PC-3 (cell line): ENCODE measurements at places on chromosomes 1 and 21.

DNA sequence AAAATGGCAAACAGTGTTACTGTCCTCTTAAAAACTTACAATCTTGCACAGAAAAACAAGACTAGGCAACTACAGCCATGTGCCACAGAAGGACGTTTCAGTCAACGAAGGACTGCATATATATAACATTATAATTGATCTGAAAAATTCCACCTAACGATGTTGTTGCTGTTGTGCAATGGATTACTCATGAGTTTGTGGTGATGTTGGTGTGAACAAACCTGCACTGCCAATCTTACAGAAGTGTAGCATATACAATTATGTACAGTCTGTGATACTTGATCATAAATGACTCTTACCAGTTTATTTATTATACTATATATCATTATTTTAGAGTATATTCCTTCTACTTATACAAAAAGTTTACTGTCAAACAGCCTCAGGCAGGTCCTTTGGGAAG is 6.8 kb upstream of the VAMP4 start:
- no peak for DNase-seq

DNA sequence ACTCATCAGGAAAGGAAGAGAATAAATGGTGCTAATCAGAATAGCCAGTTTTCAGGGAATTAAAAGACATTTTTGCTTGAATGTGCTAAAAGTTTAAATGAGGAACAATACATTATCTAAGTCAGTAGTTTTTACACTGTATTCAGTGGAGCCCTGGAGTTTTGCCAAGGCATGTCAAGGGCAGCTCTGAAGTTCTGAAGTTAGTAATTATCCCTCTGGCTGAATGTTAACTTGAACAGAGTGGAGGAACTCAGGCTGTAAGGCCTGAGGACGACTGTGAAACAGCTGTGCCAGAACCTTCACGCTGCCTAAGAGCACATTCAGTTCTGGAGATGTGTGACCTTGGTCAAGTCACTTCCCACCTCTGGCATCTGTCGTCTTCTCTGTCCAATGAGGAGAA is 68.1 kb downstream of the EDEM3 start:
- no peak for DNase-seq

- peak; percentile 74 for DNase-seq
These were observed 25.4 kb upstream of the ALDH4A1 start for GRCh38 chr1:18927654-18928272.

DNA sequence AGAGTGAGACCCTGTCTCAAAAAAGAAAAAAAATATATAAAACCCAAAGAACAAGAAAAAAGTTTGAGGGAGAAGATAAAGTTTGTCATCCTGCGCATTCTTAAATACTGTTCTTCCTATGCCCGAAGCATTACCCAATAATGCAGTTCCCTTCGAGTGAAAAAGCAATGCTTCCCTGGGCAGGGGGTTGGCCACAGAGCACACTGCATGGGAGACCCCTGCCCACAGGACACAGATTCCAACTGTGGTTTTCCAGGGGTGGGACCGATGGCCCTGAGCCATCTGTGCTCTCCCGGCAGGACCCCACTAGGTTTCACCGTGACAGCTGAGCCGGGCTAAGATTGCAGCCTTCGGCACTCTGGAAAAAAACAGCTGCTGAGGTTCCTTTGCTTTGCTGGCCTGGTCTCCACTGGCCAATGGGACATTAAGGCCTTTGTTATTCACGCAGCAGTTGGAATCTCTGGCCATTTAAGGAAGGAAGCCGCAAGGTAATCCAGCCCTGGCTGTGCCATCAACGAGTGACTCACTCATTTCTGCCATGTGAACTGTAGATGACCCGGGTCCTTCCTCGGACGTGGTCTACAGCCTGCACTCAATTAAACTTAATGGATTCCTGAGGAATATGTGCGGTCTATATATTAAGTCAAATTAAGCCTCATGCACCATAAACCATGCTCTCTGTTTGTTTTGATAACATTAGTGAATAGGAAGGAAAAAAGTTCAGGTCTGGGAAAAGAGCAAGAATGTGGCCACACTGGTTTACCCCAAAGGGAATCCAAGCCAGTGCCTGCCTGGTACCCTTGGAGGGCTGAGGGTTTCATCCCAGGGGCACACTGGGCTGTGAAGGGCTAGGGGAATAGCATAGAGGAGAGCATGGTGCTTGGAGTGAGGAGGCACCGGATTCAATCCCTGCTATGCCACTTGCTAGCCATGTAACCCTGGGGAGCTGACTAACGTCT is 163.2 kb downstream of the ZBTB18 start:
- peak; percentile 90 for DNase-seq

DNA sequence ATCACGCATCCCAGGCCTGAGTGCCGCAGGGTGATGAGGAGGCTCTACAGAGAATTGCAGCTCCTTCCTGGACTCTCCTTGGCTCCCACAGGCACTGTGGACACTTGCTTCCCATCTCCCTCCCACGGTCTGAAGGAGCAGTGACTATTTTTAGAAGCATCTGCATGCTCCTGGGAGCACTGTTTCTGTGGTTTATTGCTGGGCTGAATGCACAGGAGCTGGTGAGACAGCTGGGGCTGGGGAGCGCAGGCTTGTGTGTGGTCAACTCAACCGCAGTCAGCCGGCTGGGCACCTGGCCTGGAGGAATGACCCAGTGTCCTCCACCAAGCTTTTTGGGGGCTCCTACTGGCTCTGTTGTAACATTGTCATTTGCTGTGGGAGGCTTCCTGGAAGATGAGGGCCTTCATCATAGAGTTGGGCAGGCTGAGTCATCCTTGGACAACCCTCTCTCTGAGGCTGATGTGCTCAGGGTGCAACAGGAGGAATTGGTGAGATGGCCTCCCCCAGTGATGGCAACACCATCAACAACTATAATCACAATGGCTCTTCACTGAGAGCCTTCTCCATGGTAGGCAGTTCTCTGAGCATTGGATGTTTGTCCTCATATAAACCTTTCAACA is 1.7 kb downstream of the NFASC start:
- DNase-seq, result no peak

- peak; percentile 23 for DNase-seq
These were observed 45.3 kb upstream of the GJB5 start for GRCh38 chr1:34709547-34709946.

GRCh38 chr1:76864383-76864782 is 2.9 kb upstream of the ST6GALNAC5 start:
- no peak for DNase-seq

GRCh38 chr1:87392248-87393192 is 63.8 kb downstream of the LMO4 start:
- DNase-seq, result peak; percentile 89

GRCh38 chr1:153698923-153699714 is 20.6 kb downstream of the NPR1 start:
- no peak for DNase-seq

DNA sequence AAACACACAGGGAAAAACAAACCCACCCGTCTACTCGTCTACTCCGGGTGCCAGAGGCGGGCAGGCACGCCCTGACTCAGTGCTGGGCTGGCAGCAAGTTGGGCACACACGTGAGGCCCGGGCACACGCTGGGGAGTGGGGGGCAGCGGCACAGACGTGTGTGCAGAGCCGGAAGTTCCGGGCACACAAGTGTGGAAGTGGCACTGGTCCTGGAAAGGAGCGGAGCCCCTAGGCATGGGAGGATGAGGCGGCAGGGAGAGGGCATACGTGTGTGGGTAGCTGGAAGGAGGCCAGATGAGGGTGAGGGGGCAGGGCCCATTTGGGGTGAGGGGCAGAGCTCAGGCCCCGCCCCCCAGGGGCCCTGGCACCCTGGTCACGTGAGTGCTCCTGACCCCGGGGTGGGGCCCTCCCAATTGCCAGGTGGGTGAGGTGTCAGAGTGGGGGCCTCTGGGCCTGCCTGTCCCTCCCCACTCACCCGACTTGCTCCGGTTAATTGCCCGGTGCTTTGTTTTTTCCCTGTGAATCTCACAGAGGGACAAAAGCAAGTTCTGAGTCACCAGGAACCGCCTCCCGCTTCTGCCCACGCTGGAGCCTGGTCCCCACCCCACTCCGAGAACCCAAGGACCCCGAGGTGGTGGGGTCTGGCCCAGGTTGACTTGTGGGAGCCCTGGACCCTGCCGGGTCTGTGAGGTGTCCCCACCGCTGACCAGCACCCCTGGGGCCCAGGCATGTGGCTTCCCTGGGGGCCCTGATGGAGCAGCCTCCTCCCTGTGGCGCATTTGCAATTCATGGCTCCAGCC is 104.8 kb upstream of the CASZ1 start:
- peak; percentile 29 for DNase-seq

GRCh38 chr1:15238789-15239188 is 8.2 kb upstream of the FHAD1 start:
- DNase-seq, result no peak

DNA sequence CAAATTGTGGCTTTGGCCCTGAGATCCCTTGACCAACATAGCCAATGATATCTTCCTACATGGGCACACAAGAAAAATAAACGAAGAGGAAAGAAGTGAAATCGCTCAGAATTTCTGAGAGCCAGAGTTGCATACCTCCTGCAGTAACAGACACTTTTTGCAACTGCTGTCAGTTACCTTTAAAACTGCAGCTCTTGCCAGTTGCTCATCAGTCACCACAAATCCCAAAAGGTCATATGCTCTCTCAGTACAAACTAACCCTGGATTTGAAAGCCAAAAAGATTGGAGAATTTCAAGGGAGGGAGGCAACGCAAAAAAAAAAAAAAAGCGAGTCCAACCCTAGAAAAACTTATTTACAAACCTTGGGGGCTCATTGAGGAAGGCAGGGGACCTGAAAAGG is 47.2 kb upstream of the DNAH14 start:
- DNase-seq, result no peak

- DNase-seq, result peak; percentile 68
These were observed 135.1 kb downstream of the AK5 start for GRCh38 chr1:77416692-77417450.
